ENCODE measurements at places on chromosomes 1 and 21. TPM values are rescaled to one million over a fixed set of nuclear protein-coding genes. Genes with fewer than 3 reads are reported as not detected.

ARHGEF10L gene
- 15.4 TPM for total RNA-seq

COL9A2 gene
- 0.78 TPM for total RNA-seq

SELP gene
- not detected for total RNA-seq

RHBDL2 gene
- 3.8 TPM for total RNA-seq

SYDE2 gene
- total RNA-seq = 13.2 TPM

PINK1 gene
- total RNA-seq = 68.4 TPM

DFFA gene
- 48.4 TPM for total RNA-seq
